ENCODE measurements at places on chromosomes 1 and 21. TPM values are rescaled to one million over a fixed set of nuclear protein-coding genes. Genes with fewer than 3 reads are reported as not detected.

DNA sequence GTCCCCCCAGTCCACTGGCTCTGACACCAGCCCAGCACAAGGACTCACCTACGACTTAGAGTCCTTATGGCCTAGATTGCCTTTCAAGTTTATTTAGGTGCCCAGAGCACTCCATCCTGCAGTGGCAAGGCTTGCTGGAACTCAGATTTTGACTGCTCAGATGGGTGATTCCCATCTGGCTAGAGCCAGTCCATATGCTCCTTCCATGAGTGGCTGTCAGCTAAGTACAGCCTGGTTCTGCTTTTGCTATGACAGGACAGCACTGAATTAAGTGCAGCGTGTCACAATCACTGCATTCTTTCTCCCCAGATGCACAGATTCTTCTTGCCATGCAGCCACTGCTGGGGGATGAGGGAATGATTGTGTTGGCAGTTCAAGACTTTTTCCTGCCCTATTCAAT, 43.8 kb downstream of the GPR52 start:
- no peaks in the 10 kb centered on the region for H3K4me1 ChIP-seq
- no peak overlapping the region for H3K4me3 ChIP-seq
- H3K36me3 ChIP-seq, result no peaks in the 10 kb centered on the region
- DNase-seq, result peak; percentile 40

- no peaks in the 10 kb centered on the region for H3K4me1 ChIP-seq
- no peak overlapping the region for H3K27ac ChIP-seq
- H3K4me3 ChIP-seq, result no peak overlapping the region
- no peaks in the 10 kb centered on the region for H3K36me3 ChIP-seq
- no peak for DNase-seq
- no peaks in the 10 kb centered on the region for H3K27me3 ChIP-seq
Observed at GRCh38 chr21:29789393-29789792, 150.4 kb downstream of the GRIK1 start.

GRCh38 chr1:62288224-62288623, 31.0 kb downstream of the KANK4 start:
- H3K36me3 ChIP-seq, result no peaks in the 10 kb centered on the region
- DNase-seq, result peak; percentile 1
- peaks cover 9% of the 10 kb centered on the region for H3K4me1 ChIP-seq
- H3K27me3 ChIP-seq, result peaks cover 26% of the 10 kb centered on the region

GRCh38 chr1:147669469-147670318, 630 bp downstream of the ACP6 start:
- no peaks in the 10 kb centered on the region for H3K36me3 ChIP-seq
- peak overlapping the region; percentile 85 for H3K27ac ChIP-seq
- peak overlapping the region; percentile 81 for H3K4me3 ChIP-seq
- DNase-seq, result peak; percentile 90
- no peaks in the 10 kb centered on the region for H3K27me3 ChIP-seq
- peaks cover 17% of the 10 kb centered on the region for H3K4me1 ChIP-seq

DNA sequence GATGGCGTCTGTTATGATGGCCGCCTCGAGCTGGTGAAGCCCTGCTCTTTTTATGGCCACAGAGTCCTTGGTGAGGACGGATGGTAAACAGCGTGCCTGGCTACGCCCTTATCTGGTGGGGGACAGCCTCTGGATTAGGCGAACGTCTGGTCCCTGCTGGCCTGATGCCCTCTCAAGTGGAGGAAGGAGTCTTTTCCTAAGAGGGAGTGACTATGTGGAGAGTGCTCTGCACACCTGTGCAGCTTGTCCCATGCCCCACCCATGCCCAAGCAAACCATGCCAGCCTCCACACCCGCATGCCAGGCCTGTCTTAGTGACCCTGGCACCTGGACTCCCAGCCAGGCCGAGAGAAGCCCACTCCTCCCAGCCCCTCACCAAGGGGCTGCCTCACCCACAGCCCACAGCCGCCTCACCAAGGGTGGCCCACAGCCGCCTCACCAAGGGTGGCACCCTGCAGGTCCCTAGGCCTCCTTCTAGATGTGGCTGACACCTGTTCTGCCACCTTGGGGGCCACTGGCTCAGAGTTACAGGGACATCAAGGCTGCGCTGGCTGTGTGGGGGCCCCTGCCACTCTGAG, 40.2 kb downstream of the WNT9A start:
- H3K27ac ChIP-seq, result no peak overlapping the region
- no peaks in the 10 kb centered on the region for H3K36me3 ChIP-seq
- H3K4me3 ChIP-seq, result no peak overlapping the region
- no peaks in the 10 kb centered on the region for H3K27me3 ChIP-seq
- H3K4me1 ChIP-seq, result no peaks in the 10 kb centered on the region
- DNase-seq, result no peak

DNA sequence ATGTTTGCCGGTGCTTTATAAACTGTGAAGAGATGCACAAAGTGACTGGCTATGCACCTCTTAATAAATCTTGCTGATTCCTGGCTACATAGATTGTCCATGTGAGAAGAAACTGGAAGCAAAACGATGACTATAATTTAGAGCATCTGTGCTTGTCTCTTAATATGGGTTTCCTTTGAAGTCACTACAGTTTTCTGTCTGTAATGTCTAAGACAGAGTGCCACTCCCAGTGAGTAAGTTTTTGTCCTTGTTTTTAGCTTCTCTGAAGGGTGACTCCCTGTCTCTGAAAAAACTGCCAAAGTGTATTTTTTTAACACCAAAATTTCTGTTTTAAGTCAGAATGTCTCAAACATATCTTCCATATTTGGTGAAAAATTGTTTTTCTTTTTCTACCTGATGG, 175.1 kb downstream of the FASLG start:
- H3K4me3 ChIP-seq, result no peak overlapping the region
- no peaks in the 10 kb centered on the region for H3K36me3 ChIP-seq
- H3K27me3 ChIP-seq, result no peaks in the 10 kb centered on the region
- no peak for DNase-seq
- H3K27ac ChIP-seq, result no peak overlapping the region

- no peak for DNase-seq
- no peak overlapping the region for H3K4me3 ChIP-seq
- H3K27ac ChIP-seq, result no peak overlapping the region
- no peaks in the 10 kb centered on the region for H3K27me3 ChIP-seq
- H3K36me3 ChIP-seq, result no peaks in the 10 kb centered on the region
Observed at GRCh38 chr1:52911541-52911940, 10.0 kb downstream of the ECHDC2 start.

DNA sequence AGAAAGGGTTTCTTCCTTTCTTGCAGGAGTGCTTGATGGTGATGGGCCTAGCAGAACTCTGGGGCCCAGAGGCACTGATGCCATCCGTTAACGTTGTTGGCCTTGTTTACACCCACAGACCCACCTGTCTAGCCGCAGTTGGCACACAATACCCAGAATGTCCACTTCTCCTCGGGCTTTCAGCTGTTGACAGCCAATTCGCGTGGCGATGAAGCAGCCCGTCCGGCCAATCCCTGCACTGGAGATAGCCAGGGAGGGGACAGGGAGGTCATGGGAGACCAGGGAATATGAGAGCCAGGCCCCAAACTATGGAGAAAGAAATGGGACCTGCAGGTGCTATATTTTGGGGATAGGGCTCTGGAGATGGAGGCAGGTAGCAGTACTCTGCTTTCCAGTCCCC, 5.7 kb upstream of the ARL8A start:
- no peak overlapping the region for H3K4me3 ChIP-seq
- H3K27ac ChIP-seq, result no peak overlapping the region
- DNase-seq, result no peak

GRCh38 chr1:198575798-198576641, 35.5 kb upstream of the ATP6V1G3 start:
- H3K27ac ChIP-seq, result no peak overlapping the region
- H3K4me3 ChIP-seq, result no peak overlapping the region
- no peaks in the 10 kb centered on the region for H3K36me3 ChIP-seq
- no peak for DNase-seq
- H3K4me1 ChIP-seq, result peaks cover 13% of the 10 kb centered on the region
- no peaks in the 10 kb centered on the region for H3K27me3 ChIP-seq

Gene MFSD2A
- total RNA-seq, result 4.4 TPM

GRCh38 chr1:9207715-9208114, 26.9 kb upstream of the H6PD start:
- H3K4me3 ChIP-seq, result no peak overlapping the region
- no peak overlapping the region for H3K27ac ChIP-seq
- no peaks in the 10 kb centered on the region for H3K27me3 ChIP-seq
- H3K4me1 ChIP-seq, result no peaks in the 10 kb centered on the region

- no peaks in the 10 kb centered on the region for H3K36me3 ChIP-seq
- H3K27me3 ChIP-seq, result no peaks in the 10 kb centered on the region
- H3K4me3 ChIP-seq, result no peak overlapping the region
- no peak overlapping the region for H3K27ac ChIP-seq
- no peak for DNase-seq
Observed at GRCh38 chr1:248800459-248800858, 25.3 kb downstream of the SH3BP5L start.

DNA sequence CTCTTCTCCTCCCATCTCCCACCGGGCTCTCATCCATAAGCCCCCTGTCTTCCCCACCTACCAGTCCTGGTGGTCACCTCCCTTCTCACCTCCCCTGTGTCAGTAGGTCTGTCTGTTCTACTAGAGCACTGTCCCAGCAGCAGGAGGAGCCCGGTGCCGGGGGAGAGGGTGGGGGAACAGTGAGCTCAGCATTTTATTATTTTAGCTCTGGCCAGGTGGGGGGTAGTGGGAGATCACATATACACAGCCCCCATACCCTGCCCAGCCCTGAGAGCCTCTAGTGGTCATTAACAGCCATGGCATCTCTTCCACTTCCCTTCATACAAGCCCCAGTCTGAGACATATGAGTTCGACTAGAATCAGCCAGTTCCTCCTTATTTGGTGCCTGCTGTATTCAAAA, at the start of gene TMOD4:
Gene TMOD4 (minus strand): TSS at position 119 of the 400 bp plus-strand sequence. CDS start 1,106 bp downstream, outside the sequence.
- no peaks in the 10 kb centered on the region for H3K27me3 ChIP-seq
- H3K27ac ChIP-seq, result no peak within 1 kb of the TSS
- peaks cover 85% of the 10 kb centered on the region for H3K36me3 ChIP-seq
- DNase-seq, result peak; percentile 41

Gene GUCA2B
- total RNA-seq, result not detected

Gene CFHR4
- total RNA-seq, result 0.32 TPM

Gene CELA2A
- not detected for total RNA-seq

DNA sequence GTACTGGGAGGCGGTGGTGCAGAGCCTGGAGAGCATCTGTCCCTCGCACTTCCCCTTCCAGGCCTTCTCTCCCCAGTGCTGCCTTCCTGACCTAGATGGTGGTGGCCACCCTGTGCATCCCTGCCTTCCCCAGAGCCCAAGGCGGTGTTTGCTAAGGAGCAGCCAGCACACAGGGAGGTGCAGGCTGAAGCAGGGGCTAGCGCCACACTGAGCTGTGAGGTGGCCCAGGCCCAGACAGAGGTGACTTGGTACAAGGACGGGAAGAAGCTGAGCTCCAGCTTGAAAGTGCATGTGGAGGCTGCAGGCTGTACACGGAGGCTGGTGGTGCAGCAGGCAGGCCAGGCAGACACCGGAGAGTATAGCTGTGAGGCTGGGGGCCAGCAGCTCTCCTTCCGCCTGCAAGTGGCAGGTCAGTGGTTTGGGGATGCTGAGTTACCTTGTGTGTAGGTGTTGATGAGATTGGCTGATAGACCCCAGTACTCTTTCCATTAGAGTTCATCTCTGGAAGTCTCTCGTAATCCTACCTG, 51.6 kb downstream of the OBSCN start:
- no peak overlapping the region for H3K4me3 ChIP-seq
- H3K27ac ChIP-seq, result no peak overlapping the region
- no peaks in the 10 kb centered on the region for H3K4me1 ChIP-seq
- peaks cover 16% of the 10 kb centered on the region for H3K36me3 ChIP-seq
- DNase-seq, result no peak

Gene SPATA1
- total RNA-seq, result 1.5 TPM

Gene CACHD1
- total RNA-seq, result 9.5 TPM

- no peaks in the 10 kb centered on the region for H3K36me3 ChIP-seq
- H3K27me3 ChIP-seq, result peaks cover 14% of the 10 kb centered on the region
Observed at GRCh38 chr1:228471762-228472398, 15.3 kb upstream of the RNF187 start.

Gene PRELP
- total RNA-seq, result 50.3 TPM

GRCh38 chr1:151849871-151850270, 3.6 kb downstream of the THEM5 start:
- no peaks in the 10 kb centered on the region for H3K36me3 ChIP-seq
- no peak overlapping the region for H3K27ac ChIP-seq
- no peaks in the 10 kb centered on the region for H3K4me1 ChIP-seq

Gene OPTC
- not detected for total RNA-seq

DNA sequence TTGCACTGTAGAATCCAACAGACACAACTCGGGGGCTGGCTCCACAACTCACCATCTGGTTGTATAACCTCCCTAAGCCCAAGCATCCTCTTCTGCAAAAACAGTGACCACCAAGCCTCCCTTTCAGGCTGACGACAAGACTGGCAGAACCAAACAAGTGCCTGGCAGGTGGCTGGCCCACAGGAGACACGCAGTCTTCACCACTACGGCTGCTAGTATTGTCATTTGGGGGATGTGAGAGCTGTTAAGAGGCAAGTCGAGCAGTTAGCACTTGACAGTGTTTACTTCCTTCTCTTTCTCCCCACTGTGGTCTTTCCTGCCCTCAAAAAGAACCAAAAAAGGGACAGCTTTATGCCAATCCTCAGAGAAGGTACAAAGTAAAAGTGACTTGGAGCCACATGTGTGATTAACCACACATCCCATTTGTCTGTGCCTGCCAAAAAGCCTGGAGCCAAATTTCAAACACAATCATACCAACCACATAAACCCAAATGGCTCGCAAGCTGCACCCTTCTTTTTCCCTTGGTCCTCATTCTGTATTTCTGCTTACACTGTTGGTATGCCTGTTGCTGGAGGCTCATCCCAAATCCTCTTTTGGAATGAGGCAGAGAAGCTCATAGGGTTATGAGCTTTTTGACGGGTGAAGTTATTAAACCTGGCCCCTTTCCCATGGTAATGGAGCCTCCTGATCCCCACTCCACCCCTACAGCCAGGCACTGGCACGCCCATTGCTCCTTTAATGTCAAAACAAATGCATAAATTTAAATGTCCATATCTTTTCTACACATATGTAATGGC, 94.1 kb downstream of the TGFBR3 start:
- peaks cover 8% of the 10 kb centered on the region for H3K36me3 ChIP-seq
- H3K4me3 ChIP-seq, result no peak overlapping the region
- no peaks in the 10 kb centered on the region for H3K27me3 ChIP-seq
- H3K4me1 ChIP-seq, result peaks cover 63% of the 10 kb centered on the region
- peak overlapping the region; percentile 74 for H3K27ac ChIP-seq

DNA sequence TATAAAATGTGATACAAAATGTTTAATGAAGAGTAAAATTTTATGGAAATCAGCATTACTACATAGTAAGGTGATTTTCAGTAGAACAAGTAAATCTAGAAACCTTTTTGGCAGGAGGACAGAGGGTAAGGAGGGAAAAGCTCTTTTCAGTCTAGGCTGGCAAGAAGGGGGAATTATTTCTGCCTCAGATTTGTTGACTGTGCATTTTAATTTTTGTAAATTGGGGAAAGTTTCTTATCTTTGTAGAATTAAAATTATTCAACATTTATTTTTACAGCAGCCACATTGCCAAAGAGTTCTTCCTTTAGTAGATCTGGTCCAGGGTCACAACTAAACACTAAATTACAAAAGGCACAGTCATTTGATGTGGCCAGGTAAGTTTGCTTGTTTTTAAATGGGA, 109.2 kb downstream of the ITSN1 start:
- DNase-seq, result no peak
- H3K27ac ChIP-seq, result no peak overlapping the region
- H3K4me1 ChIP-seq, result no peaks in the 10 kb centered on the region
- H3K27me3 ChIP-seq, result no peaks in the 10 kb centered on the region
- no peaks in the 10 kb centered on the region for H3K36me3 ChIP-seq

Gene OR6K3
- not detected for total RNA-seq

- H3K36me3 ChIP-seq, result no peaks in the 10 kb centered on the region
- no peak overlapping the region for H3K4me3 ChIP-seq
- H3K4me1 ChIP-seq, result no peaks in the 10 kb centered on the region
- H3K27ac ChIP-seq, result no peak overlapping the region
- DNase-seq, result no peak
- H3K27me3 ChIP-seq, result no peaks in the 10 kb centered on the region
Observed at GRCh38 chr1:21496063-21496462, 13.2 kb upstream of the ALPL start.

Data from spleen (tissue), 13 donors.